Activated CD8-positive, alpha-beta memory T cell treated with anti-CD3 and anti-CD28 coated beads, Interleukin-2, amount 50 U/mL, for 4 hours (primary cell): ENCODE measurements at places on chromosomes 5 and 9.

- DNase-seq, result no peak
These were observed 63.3 kb upstream of the GAS1 start for GRCh38 chr9:87010626-87011025.

- no peak for DNase-seq
These were observed 185.7 kb downstream of the NR3C1 start for GRCh38 chr5:143217804-143218160.

GRCh38 chr5:96734871-96735325 lies 72.7 kb downstream of the CAST start:
- no peak for DNase-seq

- DNase-seq, result no peak
These were observed 117.9 kb upstream of the KCNN2 start for GRCh38 chr5:114243972-114244317.

GRCh38 chr9:88313364-88314220 lies 74.7 kb upstream of the SPIN1 start:
- peak; percentile 57 for DNase-seq

- no peak for DNase-seq
These were observed 101.4 kb downstream of the ZNF462 start for GRCh38 chr9:106964329-106964728.

- no peak for DNase-seq
These were observed 141.2 kb upstream of the VLDLR start for GRCh38 chr9:2480255-2480837.

- DNase-seq, result no peak
These were observed 316.2 kb downstream of the CWC27 start for GRCh38 chr5:65084795-65085515.

- DNase-seq, result no peak
These were observed 1.9 kb upstream of the SLC31A2 start for GRCh38 chr9:113148781-113149510.

GRCh38 chr9:132059361-132059760 lies 20.3 kb downstream of the MED27 start:
- DNase-seq, result no peak

GRCh38 chr9:127950513-127951289 lies 13.0 kb upstream of the DPM2 start:
- no peak for DNase-seq

DNA sequence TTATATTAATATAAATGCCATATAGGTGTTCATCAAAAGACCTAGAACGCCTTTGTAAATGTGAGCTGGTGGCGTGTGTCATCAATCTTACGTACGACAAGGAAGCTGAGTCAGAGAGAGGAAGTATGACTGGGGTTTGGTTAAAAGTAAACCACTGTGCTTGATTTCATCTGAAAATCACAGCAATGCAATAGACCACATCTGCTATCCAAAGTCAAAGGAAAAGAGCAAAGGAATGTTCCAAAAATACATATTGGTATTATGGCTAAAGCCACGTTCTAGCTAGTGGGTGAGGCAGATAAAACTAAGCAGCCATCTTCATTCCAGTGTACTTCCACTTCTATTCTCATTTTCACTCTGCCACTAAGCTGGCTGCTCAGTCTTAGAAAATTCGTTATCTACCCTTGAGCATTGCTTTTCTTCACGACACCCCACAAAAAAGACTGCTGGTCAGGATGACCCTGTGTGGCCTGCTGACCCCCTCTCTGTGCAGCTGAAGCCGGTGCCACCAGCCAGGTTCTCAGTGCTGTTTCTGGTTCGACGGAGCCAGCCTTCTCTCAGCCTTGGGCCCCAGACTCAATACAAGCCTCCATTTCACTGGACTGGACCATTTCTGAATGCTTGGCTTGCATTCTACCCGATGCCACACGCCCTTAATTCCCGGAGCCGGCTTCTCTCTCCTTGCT lies 23.8 kb downstream of the SHC3 start:
- DNase-seq, result no peak

DNA sequence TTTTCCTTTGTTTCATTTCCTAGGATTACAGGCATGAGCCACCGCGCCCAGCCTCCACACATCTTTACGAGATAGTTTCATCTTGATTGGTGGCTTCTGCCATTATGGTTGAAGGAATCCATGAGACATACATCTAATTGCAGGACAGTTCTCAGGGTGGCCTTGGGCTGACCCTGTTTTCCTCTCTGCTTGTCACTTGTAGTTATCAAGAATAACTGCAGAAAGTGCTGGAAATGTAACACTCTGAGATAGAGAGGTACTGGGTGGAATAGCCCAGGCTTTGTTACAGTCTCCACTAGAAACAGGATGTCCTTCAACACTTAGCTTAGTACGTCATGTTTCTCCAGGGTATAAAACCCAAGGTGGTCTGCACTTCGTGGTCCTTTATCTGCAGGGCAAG lies 10.7 kb downstream of the UGT3A2 start:
- no peak for DNase-seq

DNA sequence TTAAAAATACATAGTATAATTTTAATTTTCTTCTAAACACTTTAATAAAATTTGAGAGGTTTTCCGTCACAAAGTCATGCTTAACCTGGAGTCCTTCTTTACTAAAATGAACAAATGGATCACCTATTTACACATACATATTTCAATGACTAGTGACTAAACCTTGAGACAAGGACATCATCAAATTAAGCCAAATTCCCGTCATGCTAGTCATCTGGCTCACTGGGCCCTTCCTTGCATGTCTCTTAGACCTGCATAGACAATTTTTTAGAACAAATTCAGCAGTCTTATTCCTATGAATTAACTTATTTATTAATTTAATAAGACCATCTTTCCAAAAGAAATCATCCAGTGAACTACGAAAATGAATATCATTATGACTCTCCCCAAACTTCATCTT lies 26.6 kb downstream of the ERAP2 start:
- DNase-seq, result no peak

GRCh38 chr5:157502143-157502647 lies 42.2 kb downstream of the NIPAL4 start:
- DNase-seq, result no peak

- no peak for DNase-seq
These were observed 98.1 kb downstream of the DIRAS2 start for GRCh38 chr9:90544488-90544887.
